ENCODE measurements at places on chromosomes 3 and 15. TPM values are rescaled to one million over a fixed set of nuclear protein-coding genes. Genes with fewer than 3 reads are reported as not detected.

Gene CA12
- 7.7 TPM for total RNA-seq

Gene SFMBT1
- 3.3 TPM for total RNA-seq

GRCh38 chr15:65620833-65621232 lies 905 bp upstream of the SLC24A1 start:
- DNase-seq = no peak

- DNase-seq = no peak
These were observed 28.3 kb downstream of the RSL24D1 start for GRCh38 chr15:55168350-55168974.

GRCh38 chr3:70558956-70559355 lies 246.5 kb upstream of the MDFIC2 start:
- no peak for DNase-seq

- DNase-seq = no peak
These were observed 137.5 kb downstream of the XXYLT1 start for GRCh38 chr3:195133462-195133861.

- DNase-seq = no peak
These were observed 113.3 kb upstream of the RORA start for GRCh38 chr15:61342390-61342789.

DNA sequence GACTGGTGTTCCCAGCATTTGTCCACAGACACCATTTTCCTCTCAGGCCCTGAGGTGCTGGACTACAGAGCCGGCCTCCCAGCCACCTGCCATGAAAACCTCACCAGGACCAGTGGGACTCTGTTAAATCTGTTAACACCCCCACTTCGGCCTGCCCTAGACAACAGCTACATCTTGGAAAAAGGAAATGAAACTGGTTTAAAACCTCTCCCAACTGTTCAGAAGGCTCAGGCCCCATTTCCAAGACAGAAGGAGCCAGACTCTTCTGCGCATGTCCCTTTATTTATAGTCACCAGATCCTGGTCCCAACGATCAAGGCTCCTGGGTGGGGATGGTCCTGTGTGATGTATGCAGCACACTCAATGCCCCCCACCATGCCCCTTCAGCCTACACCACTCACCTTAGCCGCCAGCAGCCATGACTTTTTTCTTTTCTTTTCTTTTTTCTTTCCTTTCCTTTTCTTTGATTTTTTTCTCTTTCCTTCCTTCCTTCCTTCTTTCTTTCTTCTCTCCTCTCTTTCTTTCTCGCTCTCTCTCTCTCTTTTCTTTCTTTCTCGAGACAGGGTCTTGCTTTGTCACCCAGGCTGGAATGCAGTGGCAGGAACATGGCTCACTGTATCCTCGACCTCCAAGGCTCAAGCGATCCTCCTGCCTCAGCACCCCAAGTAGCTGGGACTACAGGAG lies 25.5 kb upstream of the FLNB start:
- DNase-seq = no peak

DNA sequence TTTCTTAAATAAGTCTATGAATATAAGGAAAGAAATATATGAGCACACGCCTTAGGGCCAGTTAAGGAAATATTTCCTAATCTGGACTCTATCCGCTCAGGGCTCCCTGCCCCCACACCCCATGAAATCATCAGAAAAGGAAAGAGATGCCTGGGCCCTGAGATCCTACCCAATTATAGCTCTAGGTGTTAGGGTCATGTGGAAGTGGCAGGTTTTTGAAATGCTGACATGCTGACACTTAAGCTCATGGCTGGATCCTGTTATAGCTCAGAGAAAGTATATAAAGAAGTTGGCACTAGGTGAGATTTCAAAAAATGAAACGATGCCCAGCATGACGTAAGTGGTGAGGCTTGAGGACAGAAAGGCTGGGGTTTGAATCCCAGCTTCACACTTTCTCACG lies 43.5 kb upstream of the AKAP13 start:
- DNase-seq = peak; percentile 48

- DNase-seq = no peak
These were observed 72.5 kb downstream of the VPS8 start for GRCh38 chr3:184884359-184885017.

GRCh38 chr3:128358156-128358895 lies 108.4 kb downstream of the DNAJB8 start:
- no peak for DNase-seq

DNA sequence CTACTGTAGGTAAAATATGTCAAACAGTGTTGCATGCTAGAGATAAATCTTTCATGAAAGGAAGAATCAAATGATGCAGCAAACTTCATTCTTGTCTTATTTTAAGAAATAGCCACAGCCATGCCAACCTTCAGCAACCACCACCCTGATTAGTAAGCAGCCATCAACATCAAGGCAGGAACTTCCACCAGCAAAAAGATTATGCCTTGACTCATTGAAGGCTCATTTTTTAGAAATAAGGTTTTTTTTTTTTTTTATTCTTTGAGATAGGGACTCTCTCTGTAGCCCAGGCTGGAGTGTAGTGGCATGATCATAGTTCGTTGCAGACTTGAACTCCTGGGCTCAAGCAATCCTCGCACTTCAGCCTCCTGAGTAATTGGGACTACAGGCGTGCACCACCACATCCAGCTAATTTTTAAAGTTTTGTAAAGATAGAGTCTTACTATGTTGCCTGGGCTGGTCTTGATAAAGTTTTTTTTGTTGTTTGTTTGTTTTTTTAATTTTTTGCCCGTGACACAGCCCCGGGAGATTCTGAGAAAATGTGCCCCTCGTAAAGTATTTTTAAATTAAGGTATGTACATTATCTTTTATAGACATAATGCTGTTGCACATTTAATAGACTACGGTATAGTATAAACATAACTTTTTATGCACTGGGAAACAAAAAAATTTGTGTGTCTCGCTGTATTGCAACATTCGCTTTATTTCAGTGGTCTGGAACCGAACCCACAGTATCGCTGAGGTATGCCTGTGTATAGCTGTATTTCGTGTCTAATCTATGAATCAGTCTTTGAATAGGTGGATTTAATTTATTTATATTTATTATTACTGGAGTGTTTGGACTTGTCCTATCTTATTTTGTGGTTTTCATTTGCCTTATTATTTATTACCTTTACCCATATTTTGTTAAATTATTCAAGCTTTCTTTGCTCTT lies 23.3 kb downstream of the SNRK start:
- no peak for DNase-seq

Data from uterus (tissue), 4 donors.